NCI-H748 treated with DMSO at 0.1 percent for 48 hours (cell line): ENCODE measurements at places on chromosomes 3 and 15.

GRCh38 chr15:62483814-62484213 is 318.7 kb upstream of the C2CD4B start:
- no peak for DNase-seq

DNA sequence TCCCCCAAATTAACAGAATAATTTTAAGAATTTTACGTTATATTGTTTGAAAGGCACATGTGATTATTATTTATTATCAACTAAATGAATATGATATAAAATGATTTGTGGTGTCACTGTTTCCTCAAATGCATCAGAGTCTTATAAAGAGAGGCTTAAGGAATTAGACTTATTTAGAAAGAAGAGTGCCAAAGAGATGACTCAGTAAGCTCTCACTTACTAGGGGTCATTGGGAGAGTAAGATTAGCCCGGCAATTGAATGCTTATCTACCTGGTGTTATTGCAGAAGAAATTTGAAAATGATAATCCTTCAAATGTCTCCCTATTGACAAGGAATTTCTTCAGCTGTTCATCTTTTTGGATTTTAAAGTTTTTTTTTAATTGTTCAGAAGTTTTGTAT is 408.7 kb downstream of the OXSM start:
- DNase-seq, result no peak

DNA sequence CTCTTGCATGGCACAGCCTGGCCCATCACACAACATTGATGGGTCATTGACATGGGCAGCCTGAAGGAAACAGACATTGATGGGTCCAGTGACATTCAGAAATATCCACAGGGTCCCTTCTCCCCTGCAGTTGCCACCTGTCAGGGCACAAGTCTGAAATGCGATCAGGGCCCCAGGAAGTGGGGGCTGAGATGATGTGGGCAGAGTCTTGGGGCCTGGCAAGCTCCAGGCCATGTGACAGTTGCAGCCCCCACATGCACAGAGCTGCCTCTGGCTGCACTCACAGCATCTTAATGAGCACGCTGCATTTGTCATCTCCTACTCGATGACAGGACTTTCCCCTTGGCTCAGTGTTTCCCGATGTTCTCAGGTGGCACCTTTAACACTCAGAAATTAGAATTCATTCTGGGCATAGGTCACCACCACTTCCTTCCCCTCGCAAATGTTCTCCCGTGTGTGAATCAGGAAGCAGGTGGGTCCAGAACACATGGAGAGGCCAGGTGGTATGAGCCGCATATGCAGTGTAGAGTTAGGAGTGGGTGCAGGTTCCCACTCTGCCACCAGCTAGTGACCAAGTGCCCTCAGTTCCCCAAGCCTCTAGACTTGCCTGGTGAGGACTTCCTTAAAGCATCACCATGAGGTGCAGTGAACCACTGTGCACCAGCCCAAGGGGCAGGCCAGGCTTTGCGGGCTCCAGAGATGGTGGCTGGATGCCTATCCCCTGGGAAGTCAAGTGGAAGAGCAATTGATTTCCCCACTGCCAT is 1.6 kb upstream of the TXNRD3 start:
- no peak for DNase-seq

DNA sequence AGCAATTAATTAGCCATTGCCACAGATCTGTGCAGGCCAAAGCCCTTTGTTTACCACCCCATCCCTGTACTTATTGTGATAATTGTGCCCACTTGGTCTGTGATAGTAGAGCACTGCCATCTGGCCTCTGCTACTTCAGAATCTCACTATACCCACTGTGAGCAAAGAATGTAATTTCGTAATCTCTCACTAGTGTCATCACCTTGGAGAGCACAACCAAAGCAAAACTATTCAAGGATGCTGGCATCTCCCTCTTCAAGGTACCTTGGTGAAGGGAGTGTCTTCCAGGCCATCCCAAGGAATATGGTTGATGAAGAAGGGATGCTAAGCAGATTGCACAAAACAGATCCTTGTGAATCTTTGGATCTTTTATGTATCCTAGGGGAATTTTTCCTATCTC is 34.7 kb upstream of the NOX5 start:
- DNase-seq, result no peak

DNA sequence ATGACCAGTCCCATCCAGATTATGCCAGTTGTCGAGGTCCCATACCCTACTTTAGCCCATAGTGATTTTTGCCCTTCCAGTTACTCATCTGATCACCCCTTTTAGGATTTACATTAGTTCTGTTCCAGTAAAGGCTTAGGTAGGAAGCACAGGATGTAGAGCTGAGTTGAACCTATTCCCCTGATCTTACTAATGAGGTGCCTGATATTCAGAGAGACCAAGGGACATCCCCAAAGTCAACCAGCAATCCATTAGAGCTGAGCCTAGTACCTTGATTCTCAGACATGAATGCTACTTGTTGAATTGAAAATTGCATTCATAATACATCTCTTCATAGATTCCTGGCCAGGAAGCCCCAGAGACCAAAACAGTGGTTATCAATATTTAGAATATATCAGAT is 24.7 kb downstream of the CTDSPL start:
- DNase-seq, result no peak
